ENCODE measurements at places on chromosomes 7 and 10. TPM values are rescaled to one million over a fixed set of nuclear protein-coding genes. Genes with fewer than 3 reads are reported as not detected.

The FAM24B gene
- total RNA-seq, result 3.0 TPM

The PRSS37 gene
- not detected for total RNA-seq

The OPALIN gene
- not detected for total RNA-seq

The COA1 gene
- 47.7 TPM for total RNA-seq

The HMX3 gene
- not detected for total RNA-seq

The RELN gene
- 7.7 TPM for total RNA-seq

The GIMAP2 gene
- 14.1 TPM for total RNA-seq

The MGAM2 gene
- total RNA-seq, result 0.52 TPM

The NPC1L1 gene
- 0.48 TPM for total RNA-seq

The ITGA8 gene
- 124 TPM for total RNA-seq

GRCh38 chr10:50470345-50470744 is 153.4 kb downstream of the SGMS1 start:
- DNase-seq, result no peak

DNA sequence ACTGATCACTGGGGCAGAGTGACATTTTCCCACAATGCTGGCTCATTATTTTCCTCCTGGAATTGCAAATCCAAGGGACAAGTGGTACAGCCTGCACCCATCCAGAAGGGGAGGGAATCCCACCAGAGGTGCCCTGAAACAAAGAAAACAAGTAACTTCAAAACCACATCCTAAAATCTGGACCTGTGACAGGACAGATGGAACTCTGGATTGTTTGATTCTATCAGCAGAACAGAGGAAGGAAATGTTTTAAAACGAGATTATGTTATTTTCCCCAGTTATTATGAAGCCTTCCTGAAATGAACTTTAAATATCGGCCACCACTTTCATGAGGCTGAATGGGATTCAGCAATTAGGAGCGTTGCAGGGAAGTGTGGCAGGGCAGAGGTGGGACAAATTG is 62.2 kb upstream of the ECHDC3 start:
- no peak for DNase-seq

- DNase-seq, result peak; percentile 12
These were observed 573.0 kb upstream of the PCDH15 start for GRCh38 chr10:55374060-55374459.

DNA sequence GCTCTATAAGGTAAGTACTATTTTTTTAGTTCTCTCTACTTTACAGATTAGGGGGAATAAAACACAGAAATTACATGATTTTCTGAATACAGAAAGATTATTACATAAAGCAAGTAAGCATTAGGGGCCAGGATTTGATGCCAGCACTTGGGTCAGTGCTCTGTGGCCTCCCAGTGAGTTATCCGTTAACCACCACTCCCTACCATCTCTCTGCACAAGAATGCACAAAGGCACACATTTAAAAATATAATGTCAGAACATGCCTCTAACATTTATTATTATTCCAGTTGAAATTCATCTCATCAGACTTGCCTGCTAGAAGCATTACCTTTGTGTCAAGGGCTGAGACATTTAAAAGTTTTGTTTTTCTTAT is 59.0 kb downstream of the MET start:
- DNase-seq, result no peak

DNA sequence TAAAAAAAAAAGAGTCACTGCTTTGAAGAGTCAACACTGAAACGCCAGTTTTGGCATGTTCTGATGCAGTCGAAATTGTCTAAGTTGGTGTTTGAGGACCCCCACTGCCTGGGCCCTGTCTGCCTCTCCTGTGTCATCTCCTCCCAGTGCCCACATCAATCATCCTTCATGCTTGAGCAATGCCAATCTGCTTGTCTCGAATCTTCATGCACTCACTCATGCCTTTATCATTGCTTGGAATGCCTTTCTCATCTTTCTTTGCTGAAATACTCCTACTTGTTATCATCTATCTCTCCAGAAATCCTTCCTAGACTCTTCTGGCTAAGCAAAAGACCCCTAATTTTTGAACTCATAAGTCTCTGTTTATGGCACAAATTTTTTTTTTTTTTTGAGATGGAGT is 42.1 kb upstream of the PLPP4 start:
- DNase-seq, result no peak

- DNase-seq, result peak; percentile 32
These were observed 6.4 kb upstream of the PON2 start for GRCh38 chr7:95441042-95441823.

DNA sequence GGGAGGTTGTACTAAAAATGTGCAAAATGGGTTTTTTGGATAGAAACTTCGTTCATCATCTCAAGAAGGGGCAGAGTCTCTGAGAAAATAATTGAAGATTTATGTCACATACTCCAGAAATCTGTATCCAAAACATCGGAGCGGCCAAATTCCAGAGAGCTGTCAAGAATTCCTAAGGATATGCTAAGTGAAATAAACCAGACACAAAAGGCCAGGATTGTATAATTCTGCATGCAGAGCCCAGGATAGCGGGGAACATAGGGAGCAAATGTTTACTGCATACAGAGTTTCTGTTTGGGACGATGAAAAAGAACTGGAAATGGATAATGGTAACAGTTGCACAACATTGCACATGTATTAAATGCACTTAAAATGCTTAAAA is 224.2 kb upstream of the AUTS2 start:
- peak; percentile 75 for DNase-seq

GRCh38 chr7:16515785-16516685 is 10.6 kb upstream of the LRRC72 start:
- DNase-seq, result no peak

GRCh38 chr10:125881192-125881591 is at the start of gene DHX32:
Gene DHX32, minus strand, starts transcription at chr10:125881292. Its CDS starts 468 bp downstream, at chr10:125880824.
- DNase-seq, result peak; percentile 11

DNA sequence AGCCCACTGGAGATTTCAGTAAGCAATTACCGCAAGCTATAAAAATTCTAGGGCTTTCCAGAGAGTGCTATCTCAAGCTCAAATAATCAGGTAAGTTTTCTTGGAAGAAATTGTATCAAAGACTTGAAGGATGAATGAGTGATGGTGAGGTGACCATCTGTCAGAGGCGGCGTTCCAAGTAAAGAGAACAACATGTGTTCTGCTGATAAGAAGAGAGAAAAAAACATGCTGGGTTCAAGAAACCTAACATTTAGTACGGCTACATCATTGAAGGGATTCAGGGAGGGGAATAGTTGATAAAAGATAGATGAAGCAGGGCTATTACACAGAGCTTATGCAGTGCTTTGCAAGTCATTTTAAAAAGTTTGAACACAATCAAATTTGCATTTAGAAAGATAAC is 100.7 kb downstream of the GNAI1 start:
- DNase-seq, result no peak

- no peak for DNase-seq
These were observed 205.7 kb downstream of the PARD3 start for GRCh38 chr10:34609287-34609940.

Measured in lung (tissue), 17 donors.